C1 segment of cervical spinal cord (tissue), 14 donors: ENCODE measurements at places on chromosomes 16 and 17.

GRCh38 chr16:51056331-51056730 is 94.7 kb downstream of the SALL1 start:
- DNase-seq = no peak

DNA sequence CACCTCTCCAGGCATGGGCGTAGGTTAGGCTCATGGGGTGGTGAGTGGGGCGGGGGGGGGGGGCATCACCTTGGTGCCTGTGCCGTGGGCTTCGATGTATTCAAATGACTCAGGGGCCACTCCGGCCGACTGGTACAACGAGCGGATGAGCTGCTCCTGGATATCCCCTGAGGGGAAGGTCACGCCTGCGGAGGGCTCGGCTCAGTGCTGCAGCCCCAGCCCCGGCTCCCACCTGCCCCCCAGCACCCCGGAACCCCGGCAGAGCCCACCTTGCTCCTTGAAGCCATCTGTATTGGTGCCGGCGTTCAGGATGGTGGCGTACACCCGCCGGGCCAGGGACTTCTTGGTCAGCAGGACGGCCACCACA is 5.4 kb downstream of the FASN start:
- DNase-seq = no peak

- no peak for DNase-seq
Measured at GRCh38 chr16:80260906-80261311, 279.9 kb upstream of the DYNLRB2 start.

DNA sequence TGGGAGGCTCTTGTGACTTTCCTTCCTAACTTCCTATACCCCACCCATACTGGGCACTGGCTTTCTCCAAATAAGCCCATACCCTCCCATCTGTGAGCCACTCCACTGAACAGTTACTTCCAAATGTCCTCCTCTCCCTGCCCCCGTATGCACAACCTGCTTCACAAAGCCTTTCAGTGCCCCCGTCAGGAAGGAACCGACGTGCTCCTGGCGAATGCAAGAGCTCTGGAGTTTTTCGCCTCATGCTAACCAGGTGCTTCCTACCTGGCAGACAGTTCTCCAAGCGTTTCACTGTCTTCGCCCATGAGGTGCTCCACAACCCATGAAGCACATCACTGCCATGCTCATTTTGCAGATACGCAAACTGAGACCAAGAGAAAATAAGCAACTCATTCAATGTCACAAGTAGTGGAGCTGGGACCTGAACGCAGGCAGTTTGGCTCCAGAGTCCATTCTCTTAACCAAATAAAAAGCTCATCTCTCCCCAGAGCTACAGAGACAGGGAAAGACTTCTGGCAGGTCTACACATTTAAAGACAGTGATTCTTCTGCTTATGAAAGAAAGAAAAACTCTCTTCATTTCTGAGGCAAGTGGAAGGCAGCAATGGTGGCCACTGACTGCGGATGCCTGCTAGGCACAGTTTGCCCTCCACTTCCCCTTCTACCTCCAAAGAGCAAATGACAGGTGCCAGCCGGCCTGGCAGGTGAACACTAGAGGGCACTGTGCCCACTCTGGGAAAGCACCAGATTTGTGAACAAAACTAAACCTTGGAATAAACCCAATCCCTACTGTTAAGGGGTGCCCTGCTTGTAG is 23.8 kb downstream of the SPHK1 start:
- no peak for DNase-seq

GRCh38 chr16:2586241-2586640 is 48.4 kb downstream of the PDPK1 start:
- DNase-seq = no peak

DNA sequence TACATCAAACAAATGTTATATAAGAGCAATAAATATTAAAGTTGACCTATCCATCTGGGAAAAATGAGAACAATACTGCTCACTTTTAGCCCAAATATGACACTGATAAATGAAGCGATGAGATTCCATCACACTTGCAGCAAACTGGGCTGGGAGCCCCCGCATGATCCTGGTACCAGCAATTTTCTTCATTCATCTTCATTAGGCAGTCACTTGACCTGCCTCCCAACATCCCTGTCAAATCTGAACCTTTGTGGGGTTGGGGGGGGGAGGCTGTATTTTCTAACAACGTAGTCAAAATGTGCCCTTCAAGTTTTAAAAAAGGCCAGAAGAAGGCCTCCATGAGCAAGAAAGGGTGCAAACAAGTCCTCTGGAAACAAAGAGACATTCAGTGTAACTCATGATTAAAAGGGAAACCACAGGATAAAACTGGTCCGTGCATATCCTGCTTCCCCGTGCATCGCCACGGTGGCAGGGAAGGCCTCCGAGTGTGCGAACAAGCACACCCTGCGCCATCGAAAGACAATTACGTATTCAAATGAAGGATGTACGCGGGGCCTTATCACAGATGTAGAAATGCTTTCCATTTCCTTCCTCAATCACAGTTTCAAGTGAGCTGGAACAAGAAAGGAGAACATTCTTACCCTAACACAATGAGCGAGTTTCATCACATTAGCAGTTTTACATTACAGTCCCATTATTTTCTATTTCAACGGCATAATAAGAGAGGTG is 48.4 kb downstream of the TOX3 start:
- no peak for DNase-seq

GRCh38 chr17:19330271-19330670 is 32.3 kb downstream of the B9D1 start:
- no peak for DNase-seq

DNA sequence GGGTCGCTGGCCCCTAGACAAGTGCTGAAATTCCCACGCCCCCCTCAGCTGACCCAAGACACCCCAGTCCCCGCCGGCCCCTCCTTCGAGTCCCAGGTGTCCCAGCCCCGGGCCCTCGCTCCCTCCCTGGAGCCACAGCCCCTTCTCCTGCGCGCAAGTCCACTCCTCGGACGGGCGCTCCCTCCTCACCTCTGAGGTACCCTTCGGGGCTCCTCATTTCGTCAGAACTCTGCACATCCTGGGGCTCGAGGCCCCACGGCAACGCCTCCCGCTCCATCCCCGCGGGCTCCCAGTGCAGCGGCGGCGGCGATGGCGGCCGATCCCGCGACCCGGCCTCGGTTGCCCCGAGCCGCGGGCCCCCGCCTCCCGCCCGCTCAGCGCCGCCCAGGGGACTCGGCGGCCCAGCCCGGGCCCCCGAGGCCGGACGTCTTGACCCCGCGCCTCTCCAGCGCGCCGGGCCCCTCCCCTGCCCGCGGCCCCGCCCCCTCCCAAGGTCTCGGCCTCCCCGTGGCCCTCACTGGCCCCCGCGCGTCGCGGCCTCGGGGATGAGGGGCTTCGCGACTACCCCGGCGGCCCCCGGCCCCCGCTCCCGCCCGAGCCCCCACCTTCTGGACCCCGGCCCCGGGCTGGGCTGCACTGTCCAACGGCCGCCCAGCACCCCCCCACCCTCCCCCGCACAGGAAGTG is at the start of gene ZNF768:
TSS of gene ZNF768 (minus strand) at position 430 of the 686 bp plus-strand sequence. CDS start at position 277, 153 bp downstream.
- no peak for DNase-seq

DNA sequence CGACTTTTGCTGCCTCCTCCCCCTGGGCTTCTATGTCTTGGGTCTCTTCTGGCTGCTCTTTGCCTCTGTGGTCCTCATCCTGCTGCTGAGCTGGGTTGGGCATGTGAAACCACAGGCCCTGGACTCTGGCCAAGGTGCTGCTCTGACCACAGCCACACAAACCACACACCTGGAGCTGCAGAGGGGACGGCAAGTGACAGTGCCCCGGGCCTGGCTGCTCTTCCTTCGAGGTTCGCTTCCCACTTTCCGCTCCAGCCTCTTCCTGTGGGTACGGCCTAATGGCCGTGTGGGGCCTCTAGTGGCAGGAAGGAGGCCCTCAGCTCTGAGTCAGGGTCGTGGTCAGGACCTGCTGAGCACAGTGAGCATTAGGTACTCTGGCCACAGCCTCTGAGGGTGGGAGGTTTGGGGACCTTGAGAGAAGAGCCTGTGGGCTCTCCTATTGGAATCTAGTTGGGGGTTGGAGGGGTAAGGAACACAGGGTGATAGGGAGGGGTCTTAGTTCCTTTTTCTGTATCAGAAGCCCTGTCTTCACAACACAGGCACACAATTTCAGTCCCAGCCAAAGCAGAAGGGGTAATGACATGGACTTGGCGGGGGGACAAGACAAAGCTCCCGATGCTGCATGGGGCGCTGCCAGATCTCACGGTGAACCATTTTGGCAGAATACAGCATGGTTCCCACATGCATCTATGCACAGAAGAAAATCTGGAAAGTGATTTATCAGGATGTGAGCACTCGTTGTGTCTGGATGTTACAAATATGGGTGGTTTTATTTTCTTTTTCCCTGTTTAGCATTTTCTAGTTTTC is 2.3 kb downstream of the GP1BA start:
- no peak for DNase-seq

DNA sequence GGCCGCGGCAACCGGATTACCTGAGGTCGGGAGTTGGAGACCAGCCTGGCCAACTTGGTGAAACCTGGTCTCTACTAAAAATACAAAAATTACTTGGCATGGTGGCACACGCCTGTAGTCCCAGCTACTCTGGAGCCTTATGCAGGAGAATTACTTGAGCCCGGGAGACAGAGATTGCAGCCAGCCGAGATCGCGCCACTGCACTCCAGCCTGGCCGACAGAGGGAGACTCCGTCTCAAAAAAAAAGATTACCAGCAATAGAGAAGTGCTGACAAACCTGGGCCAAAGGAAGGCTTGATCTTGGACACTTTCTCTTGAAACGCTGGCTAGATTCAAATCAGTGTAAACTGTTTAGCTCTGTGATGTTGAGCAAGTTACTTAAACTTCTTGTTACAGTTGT is 4.3 kb downstream of the MT1H start:
- no peak for DNase-seq

DNA sequence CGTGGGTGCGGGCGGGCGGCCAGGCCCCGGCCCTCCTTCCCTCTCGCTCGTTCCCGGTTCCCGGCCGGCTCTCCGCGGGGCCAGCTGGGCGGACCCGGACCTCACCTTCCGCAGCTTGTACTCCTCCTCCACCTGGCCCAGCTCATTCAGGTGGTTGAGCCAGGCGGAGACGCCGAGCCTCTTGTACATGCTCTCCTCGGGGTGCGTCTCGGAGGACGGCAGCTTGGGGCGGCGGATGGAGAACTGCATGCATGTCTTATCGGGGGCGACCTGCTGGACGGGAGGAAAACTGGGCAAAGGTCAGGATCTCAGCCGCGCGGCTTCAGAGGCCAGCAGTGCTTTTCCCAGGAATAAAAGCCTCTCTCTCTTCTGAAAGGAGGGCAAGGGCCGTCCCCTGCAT is 85.4 kb downstream of the TBC1D16 start:
- DNase-seq = peak; percentile 45

DNA sequence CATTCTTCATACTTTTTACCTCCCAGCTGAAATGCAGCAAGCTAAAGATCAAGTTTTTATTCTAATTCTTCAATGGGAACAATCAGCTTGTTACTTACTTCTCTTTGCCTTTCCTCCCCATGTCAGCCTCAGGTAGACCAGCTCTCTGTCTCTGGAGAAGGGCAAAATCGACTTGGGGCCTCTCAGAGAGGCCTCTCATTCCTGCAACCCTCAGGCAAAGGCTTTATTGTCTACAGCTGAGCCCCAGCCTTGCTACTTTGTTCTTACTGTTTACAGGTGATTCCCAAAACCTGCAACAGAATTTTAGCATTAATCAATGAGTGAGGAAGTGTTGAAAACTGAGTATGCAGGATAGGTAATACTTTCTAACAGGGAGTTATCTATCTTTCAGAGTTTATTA is 148.6 kb downstream of the KIF2B start:
- DNase-seq = no peak

DNA sequence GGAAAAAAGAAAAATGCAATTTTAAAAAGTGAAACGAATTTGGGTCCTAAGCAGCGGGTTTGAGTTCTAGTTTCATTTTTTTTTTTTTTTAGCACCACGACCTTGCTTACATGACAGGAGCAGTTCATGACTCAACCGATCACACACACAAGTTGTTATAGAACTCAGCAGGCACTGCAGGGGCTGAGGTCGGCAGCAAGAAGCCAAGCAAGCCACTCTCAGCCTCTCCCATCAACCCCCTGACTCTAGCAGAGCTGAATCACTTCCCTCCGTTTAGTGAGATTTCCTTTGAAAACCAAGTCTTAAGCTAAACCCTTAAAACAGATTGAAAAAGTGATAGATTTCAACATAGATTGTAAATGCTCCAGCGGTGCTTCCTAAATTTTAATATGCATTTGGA is 520.8 kb downstream of the HAPSTR1 start:
- DNase-seq = no peak

DNA sequence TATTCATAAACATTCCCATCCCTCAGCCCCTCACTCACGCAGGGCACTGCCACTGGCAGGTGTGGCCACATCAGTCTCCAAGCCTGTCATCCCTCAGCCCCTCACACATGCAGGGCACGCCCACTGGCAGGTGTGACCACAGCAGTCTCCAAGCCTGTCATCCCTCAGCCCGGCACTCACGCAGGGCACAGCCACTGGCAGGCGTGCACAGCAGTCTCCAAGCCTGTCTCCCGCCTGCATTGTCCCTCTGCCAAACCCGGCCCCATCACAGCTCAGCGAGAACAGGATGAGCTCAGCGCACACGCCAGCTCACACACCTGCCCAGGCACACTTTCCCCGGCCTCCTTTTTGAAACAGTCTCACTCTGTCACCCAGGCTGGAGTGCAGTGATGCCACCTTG is 11.4 kb upstream of the KREMEN2 start:
- DNase-seq = no peak

- DNase-seq = no peak
Measured at GRCh38 chr17:12765548-12765947, 23.8 kb upstream of the ARHGAP44 start.

DNA sequence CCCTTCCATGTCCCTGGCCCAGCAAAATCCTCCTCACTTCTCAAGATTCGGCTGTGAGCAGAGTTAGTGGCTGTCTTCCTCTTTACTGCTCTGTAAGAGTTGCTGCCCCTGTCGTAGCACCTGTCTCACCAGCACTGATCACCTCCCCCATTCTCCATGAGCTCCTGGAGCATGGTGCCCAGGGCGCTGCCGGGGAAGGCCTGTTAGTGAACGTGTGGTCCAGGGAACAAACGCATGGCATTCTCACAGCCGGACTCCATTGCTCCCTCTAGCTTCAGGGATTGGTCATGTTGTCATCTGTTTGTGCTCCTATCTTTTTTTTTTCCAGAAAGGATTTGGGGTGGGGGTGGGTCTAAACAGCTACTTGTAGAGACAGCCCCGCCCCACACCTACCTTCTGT is 141.2 kb downstream of the CMIP start:
- DNase-seq = no peak

DNA sequence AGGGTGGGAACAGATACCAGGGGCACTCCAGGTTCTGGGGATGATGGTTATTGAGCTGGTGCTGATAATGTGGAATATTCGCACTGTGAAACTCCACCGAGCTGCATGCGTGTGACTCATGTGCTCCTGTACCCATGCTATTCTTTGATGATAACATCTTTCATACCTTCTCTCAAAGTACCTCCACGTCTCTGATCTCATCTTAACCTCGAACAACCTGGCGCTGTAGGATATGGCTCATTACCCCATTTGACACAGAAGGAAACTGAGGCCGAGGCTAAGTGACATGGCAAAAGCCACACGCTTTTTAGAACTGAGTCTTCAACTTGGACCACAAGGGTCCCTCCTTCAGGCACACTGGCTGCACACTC is 30.2 kb upstream of the MRPS23 start:
- no peak for DNase-seq

- DNase-seq = no peak
Measured at GRCh38 chr17:38911081-38911730, 14.2 kb upstream of the LASP1NB start.

- DNase-seq = peak; percentile 79
Measured at GRCh38 chr17:51046514-51047384, 73.9 kb downstream of the SPAG9 start.

- DNase-seq = no peak
Measured at GRCh38 chr16:31532896-31533295, 5.2 kb downstream of the AHSP start.

- no peak for DNase-seq
Measured at GRCh38 chr17:2071455-2072281, 16.8 kb downstream of the HIC1 start.
